CD4-positive, alpha-beta T cell treated with Interleukin-2 at 100 ng/mL for 4 hours (primary cell): ENCODE measurements at places on chromosomes 13 and 19.

- no peak for DNase-seq
Observed at GRCh38 chr13:94121686-94122085, 357.8 kb downstream of the DCT start.

DNA sequence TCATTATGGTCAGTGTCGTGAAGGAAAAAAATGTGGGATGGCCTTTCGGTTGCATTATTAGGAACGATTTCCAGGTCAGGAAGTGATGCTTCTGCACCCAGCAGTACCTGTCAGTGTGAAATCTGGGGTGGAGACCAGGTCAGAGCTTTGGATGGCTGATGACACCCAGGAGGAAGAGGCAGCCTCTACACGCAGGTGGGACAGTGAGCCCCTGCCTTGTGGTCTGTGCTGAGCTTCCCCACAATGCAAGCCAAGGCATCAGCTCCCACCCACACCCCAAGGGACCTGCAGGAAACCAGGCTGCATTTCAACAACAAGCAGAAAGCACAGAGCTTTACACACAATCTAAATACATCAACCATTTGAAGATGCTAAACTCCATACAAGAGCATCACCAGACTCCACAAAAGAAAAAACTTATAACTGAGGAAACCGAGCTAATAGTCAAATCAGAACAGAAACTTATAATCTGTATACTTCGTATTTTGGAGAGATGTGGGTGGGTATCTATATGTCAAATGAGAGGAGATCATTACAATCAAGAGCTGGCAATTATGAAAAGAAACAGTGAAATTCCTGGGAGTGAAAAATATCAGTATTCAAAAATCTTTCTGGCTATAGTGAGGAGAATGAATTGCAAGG is 130.1 kb downstream of the ZDHHC20 start:
- no peak for DNase-seq

- peak; percentile 80 for DNase-seq
Observed at GRCh38 chr19:48513289-48514122, 1.9 kb upstream of the LMTK3 start.

- no peak for DNase-seq
Observed at GRCh38 chr19:55437410-55437809, 5.7 kb downstream of the SHISA7 start.

GRCh38 chr13:101242720-101243119 is 173.6 kb downstream of the NALCN start:
- DNase-seq, result no peak

DNA sequence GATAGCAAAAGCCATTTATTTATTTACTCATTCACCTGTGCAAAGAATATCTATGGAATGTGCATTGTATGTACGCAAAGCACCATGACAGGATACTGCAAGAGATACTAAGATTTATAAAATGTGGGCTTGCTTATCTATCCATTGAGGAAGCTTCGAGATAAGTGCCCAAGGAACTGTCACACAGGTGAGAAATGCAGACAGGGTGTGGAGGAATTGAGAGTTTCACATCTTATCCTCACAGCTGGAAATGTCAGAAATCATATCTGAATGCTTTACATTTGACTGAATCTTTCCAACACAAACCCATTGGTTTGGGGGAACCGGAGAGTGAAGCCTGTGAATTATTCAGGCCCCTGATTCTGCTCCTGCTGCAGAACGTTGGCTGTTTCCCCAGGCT is 113.0 kb downstream of the SLC7A1 start:
- DNase-seq, result no peak

DNA sequence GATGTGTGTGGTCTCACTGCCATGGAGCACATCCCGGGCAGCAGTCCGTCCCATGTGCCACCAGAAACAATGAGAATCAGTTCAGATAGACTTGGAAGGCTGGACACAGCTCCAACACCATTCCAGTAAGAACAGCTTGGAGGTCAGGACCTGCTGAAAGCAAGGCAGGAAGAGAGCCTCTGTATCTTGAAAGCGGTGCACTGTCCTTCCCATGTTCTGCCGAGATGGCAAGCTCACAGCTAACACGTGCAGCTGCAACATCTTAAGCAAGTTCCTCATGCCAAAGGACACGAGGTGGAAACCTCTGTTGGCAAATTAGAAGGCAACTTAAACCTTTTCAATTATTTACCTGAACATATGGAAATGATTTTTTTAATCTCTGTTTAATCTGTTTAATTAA is 175.4 kb downstream of the DLEU7 start:
- no peak for DNase-seq

- no peak for DNase-seq
Observed at GRCh38 chr13:56198350-56198749, 942.4 kb upstream of the PRR20A start.

GRCh38 chr19:8487137-8487851 is 15.1 kb downstream of the PRAM1 start:
- peak; percentile 70 for DNase-seq

GRCh38 chr13:44048326-44048725 is 168.6 kb downstream of the LACC1 start:
- DNase-seq, result no peak

GRCh38 chr13:29550430-29550988 is 45.0 kb downstream of the SLC7A1 start:
- DNase-seq, result no peak
